ENCODE measurements at places on chromosomes 6 and 20. TPM values are rescaled to one million over a fixed set of nuclear protein-coding genes. Genes with fewer than 3 reads are reported as not detected.

GRCh38 chr6:13117570-13117969, 210.8 kb downstream of the TBC1D7 start:
- no peak for DNase-seq

DNA sequence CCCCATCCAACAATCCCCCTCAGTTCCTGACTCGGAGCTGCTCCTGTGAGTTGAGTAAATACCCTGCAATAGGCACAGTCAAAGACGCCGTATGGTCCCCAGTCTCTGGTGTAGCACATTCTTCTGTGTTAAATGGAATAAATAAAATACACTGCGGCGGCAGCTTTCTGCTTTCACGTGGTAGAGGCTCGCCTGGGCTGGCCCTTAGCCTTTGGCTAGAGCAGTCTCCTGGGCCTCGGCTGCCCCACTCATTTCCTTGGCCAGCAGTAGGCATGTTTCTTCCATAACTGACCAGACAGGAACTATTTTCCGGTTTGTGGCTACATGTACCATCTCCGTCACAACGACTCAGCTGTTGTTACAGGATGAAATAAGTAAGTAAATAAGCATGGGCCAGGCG, 20.7 kb downstream of the SERPINB6 start:
- no peak for DNase-seq

GRCh38 chr6:80250391-80250997, 144.0 kb downstream of the BCKDHB start:
- DNase-seq: no peak

The RAMACL gene
- 3.4 TPM for total RNA-seq

The CTCFL gene
- total RNA-seq: not detected

The SLC16A10 gene
- total RNA-seq: 32.2 TPM

The CDSN gene
- not detected for total RNA-seq

All from tongue (tissue), 3 donors.